ENCODE measurements at places on chromosomes 6 and 20. TPM values are rescaled to one million over a fixed set of nuclear protein-coding genes. Genes with fewer than 3 reads are reported as not detected.

FAM83C gene
- total RNA-seq: 0.28 TPM

DNA sequence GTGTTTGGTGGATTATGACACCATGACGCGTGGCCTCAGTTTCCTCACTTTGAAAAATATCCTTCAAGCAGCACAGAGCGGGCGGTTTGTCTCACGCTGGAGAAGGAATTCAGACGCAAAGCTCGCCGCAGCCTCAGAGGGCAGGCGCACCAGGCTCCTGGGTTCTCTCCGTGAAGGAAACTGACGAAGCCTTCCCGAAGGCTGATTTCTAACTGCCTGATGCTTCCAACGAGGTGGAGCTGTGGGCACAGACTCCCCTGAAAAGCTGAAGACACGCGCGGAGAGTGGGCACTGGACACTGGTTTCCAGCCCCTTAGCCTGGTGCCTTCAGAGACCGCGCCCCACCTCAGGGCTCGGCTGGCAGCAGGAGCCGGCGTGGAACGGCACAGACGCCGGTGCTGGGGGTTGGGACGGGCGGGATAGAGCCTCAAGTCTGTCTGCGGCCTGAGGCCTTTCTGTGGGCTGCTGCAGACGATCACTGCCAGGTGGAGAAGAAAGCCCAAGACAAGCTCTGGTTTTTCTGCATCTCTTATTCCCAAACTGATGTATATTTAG, 56.1 kb downstream of the DACT2 start:
- no peak for DNase-seq

- no peak for DNase-seq
These were observed 5.5 kb upstream of the NPBWR2 start for GRCh38 chr20:64112691-64113443.

DNA sequence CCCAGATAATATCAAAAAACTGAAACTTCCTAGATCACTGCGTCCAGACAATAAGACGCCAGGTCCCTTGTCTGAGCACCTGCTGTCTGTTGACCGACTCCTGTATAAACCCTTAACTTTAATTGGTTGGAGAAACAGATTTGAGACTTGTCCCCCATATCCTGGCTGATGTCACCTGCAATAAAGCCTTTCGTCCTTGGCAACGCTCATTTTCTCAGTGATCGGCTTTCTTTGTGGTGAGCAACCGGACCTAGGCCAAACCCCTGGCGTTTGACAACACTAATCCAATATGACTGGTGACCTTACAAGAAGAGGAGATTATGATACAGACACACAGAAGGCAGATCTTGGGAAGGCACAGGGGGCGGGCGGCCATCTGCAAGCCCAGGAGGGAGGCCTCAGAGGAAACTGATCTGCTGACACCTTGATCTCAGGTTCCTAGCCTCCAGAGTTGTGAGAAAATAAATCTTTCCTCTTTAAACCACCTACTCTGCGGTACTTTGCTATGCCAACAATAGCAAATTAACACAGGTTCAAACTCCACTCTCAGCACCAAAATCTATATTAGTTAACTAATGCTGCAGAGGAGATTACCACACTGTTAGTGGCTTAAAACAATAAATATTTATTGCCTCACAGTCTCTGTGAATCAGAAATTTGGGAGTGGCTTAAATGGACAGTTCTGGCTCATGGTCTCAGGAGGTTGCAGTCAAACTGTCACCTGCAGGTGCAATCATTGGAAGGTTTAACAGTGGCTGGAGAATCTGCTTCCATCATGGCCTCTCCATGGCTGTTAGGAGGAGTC, 178.7 kb downstream of the OTOR start:
- no peak for DNase-seq

DNA sequence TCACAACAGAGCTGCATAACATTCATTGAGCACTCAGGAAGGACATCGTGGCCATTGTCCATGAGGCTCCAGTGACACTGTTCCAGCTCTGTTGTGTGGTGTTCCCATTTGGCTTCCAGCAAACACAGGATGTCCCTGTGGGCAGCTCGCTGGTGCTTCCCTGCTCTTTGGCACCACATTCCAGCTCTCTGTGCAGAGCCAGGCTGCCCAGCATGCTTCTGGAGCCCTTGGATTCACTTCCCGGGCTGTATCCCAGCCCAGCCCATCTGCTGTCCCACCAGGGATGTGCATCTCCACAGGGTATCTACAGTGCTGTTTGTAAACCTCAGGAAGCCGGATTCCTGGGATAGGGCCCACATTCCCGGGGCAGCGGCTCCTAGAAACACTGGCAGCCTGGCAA, 57.2 kb downstream of the CTCFL start:
- DNase-seq: no peak

TREM1 gene
- total RNA-seq: not detected

GRCh38 chr6:132289756-132290155, 111.5 kb downstream of the MOXD1 start:
- DNase-seq: no peak

DNA sequence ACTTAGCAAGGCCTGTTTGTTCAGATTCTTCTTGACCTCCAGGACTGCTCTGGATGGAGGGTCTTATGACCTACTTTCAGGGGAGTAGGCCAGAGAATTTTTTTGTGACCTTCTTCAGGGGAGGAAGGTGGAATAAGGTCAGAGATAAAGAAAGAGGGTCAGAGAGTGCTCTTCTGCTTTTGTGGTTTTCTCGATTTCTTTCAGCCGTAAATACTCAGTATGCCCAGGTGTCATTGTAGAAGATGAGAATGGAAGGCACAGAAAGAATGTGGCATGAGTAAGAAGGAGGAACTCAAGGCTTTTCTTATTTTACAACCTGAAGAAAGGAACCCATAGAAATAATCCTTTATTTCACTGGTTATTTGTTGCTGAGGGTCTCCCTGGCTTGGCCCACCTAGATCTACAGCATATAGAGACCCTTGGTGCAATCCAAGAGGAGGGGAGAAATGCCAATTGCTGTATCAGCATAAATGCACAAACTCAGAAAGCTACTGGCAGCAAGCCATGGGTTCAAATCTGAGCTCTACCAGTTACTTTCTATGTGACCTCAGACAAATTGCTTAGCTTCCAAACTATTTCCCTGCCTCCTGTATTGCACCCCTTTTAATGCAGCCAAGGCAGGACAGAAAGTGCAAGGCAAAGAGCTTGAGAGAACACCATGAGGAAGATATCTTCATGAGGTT, 68.0 kb downstream of the OLIG3 start:
- DNase-seq: no peak

DNA sequence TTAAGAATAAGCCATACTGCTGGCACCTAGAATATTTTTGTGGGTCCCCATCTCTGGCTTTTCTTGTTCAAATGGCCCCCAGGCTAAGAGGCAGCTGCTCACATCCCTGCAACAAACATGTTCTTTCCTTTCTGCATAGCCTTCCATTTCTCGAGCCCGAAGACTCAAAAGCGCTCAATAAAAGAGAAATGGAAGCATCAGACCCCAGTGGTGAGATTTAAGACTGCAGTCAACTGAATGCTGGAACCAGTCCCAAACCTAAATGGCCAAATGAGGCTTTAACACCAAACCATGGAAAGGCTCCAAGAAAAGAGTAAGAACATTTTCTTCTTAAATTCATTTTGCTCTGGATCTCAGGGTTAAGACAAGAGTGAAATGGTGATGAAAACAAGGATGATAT, 122.1 kb upstream of the TRAF3IP2 start:
- no peak for DNase-seq

GRCh38 chr20:16209357-16209756, 363.9 kb downstream of the KIF16B start:
- no peak for DNase-seq
